ENCODE measurements at places on chromosomes 2 and 18. TPM values are rescaled to one million over a fixed set of nuclear protein-coding genes. Genes with fewer than 3 reads are reported as not detected.

The DBI gene
- total RNA-seq = 415 TPM

The PSMA8 gene
- not detected for total RNA-seq

The MAPK4 gene
- total RNA-seq = 0.28 TPM

The ABCB11 gene
- 0.02 TPM for total RNA-seq

The KYNU gene
- 242 TPM for total RNA-seq

The NEUROD1 gene
- not detected for total RNA-seq

The SERPINB11 gene
- total RNA-seq = not detected

The UPP2 gene
- not detected for total RNA-seq

The SALL3 gene
- not detected for total RNA-seq

The RIT2 gene
- not detected for total RNA-seq

The FSHR gene
- total RNA-seq = not detected

The NEU4 gene
- total RNA-seq = 0.37 TPM

The SKA1 gene
- total RNA-seq = 10.9 TPM

The LYG1 gene
- total RNA-seq = 1.3 TPM

The CCBE1 gene
- 9.7 TPM for total RNA-seq
